ENCODE measurements at places on chromosomes 2 and 18. TPM values are rescaled to one million over a fixed set of nuclear protein-coding genes. Genes with fewer than 3 reads are reported as not detected.

GRCh38 chr2:170176212-170176611 lies 1.7 kb upstream of the MYO3B start:
- H3K27me3 ChIP-seq = no peaks in the 10 kb centered on the region
- no peak overlapping the region for H3K4me3 ChIP-seq
- no peak for DNase-seq

Gene FIGN
- total RNA-seq = 0.16 TPM

GRCh38 chr2:64283006-64283570 lies 138.9 kb upstream of the PELI1 start:
- DNase-seq = no peak
- peak overlapping the region; percentile 41 for H3K4me3 ChIP-seq
- H3K27me3 ChIP-seq = no peaks in the 10 kb centered on the region

DNA sequence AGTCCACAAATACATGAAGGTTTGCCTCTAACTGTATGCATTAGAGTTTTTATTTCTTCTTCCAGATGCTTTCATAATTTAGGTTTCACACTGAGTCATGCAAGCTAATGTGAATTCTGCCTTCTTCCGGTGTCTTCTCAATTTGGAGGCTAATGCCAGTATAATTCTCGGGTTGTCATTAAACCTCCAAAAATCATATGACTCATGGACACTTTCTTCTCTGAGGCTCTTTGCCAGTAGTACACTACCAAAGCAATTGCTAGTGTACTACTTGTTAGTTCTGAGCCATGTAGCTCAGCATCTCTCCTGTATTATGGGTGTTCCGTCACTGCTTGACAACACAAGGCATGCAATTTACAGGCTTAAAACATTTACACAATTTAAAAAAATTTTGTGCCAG lies 137.1 kb downstream of the VWC2L start:
- H3K4me1 ChIP-seq = no peaks in the 10 kb centered on the region
- no peak overlapping the region for H3K27ac ChIP-seq
- no peaks in the 10 kb centered on the region for H3K27me3 ChIP-seq
- no peaks in the 10 kb centered on the region for H3K36me3 ChIP-seq
- no peak overlapping the region for H3K4me3 ChIP-seq

Gene RUFY4
- total RNA-seq = 0.23 TPM

Gene HOXD13
- not detected for total RNA-seq
